ENCODE measurements at places on chromosomes 5 and 9.

GRCh38 chr9:13899924-13900323, 414.0 kb downstream of the NFIB start:
- no peak for DNase-seq

DNA sequence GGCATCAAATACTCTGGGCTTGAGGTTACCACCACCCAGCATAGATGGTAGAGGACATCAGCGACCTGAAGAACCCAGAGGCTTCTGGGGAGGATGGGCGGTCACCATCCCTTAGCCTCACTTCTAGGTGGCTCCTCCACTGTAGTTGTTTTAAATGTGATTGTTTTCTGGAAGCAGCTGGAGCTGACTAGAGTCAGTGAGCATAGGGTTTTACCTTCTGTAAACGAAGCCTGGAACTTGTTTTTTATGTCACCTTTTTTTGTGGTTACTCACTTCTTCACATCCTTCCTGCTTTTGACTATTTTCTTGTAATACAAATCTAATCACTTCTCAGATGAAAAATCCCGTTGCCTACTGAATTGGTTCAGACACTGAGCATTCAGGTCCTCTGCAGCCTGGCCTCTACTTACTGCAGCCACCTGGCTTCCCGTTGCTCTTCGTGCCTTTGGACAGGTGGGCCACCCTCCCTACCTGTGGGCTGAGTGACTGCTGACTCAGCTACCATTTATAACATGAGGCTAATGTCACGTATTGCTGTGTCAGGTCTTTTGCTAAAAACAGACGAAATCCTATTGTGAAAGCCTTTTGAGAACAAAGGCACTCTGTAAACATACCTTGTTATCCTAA, 167.8 kb downstream of the MAN2A1 start:
- DNase-seq: no peak

GRCh38 chr9:129437626-129438323, 183.1 kb downstream of the C9orf50 start:
- DNase-seq: no peak

GRCh38 chr9:121860744-121861143, 209.3 kb downstream of the DAB2IP start:
- no peak for DNase-seq

GRCh38 chr9:112486221-112487007, at the start of gene KIAA1958:
KIAA1958 (plus strand) TSS chr9:112486827; CDS start chr9:112574081, 87,254 bp downstream.
- peak; percentile 83 for DNase-seq

DNA sequence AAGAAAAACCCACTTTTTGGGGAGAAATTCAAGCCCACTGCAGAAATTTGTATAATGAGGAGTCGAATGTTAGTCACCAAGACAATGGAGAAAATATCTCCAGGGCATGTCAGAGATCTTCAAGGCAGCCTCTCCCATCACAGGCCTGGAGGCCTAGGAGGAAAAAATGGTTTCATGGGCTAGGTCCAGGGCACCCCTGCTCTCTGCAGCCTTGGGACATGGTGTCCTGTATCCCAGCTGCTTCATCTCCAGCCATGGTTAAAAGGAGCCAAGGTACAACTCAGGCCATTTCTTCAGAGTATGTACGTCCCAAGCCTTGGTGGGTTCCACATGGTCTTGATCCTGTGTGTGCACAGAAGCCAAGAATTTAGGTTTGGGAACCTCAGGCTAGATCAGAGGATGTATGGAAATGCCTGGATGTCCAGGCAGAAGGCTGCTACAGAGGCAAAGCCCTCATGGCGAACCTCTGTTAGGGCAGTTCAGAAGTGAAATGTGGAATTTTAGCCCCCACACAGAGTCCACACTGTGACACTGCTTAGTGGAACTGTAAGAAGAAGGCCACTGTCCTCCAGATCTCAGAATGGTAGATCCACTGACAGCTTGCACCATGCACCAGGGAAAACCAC, 561.4 kb downstream of the ISL1 start:
- no peak for DNase-seq
